ENCODE measurements at places on chromosomes 7 and 10.
A peak's percentile ranks its signal among the peaks of the same experiment; 100 is the strongest.

DNA sequence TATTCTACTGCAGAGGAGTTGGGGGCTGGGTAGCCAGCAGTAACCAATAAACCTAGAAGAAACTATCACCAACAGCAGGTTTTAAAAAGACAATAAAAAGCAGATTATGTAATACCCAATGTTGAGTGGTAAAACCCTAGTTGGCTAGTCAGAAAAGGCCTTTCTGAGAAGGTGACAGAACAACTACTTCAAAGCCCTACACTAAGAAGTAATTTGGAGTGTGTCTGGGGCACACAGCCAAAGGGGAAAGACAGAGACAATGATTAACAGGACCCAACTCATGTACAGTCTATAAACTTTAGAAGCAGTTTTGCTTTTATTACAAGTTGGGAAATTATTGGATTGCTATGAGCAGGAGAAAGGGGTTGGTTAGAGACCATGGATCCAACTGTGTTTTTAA, 77.2 kb upstream of the TMEM106B start:
- DNase-seq, result no peak

DNA sequence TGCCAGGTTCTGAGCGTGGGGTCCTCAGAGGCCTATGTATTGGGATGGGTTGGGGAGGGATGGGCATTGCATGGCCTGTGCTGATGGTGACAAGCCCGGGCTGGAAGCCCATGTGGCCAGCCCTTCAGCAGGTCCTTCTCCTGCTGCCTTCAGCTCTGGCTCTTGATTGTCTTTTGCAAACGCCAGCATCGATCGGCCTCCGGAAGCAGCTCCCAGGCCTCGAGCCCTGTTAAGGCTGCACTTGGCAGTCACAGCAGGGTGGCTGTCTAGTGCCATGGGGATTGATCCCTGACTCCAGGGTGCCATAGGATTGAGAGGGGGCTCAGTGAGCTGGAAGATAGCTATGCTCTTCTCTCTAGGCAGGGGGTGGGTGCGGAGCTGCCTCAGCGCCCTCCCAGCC, 51.4 kb downstream of the CDH23 start:
- no peak for DNase-seq

DNA sequence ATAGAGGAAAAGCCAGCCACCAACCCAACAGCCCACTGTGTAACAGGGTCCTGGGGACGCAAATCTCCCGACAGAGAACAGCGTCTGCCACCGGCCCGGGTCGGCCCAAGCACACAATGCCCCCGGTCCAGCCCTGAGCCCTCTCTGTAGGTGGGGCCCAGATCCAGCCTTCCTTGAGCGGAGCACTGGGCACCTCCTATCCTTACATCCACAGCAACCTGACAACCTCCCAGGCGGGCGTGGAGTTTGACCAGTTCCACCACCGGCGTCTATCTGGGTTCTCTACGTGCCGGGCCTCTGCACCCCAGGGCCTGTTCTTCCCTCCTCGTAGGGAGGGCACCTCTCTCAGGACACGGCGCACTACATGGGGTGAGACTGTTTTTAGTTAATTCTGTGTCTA, 109.0 kb downstream of the CYTH3 start:
- DNase-seq, result no peak

- DNase-seq, result no peak
Measured at GRCh38 chr7:119748991-119749390, 524.0 kb upstream of the KCND2 start.

DNA sequence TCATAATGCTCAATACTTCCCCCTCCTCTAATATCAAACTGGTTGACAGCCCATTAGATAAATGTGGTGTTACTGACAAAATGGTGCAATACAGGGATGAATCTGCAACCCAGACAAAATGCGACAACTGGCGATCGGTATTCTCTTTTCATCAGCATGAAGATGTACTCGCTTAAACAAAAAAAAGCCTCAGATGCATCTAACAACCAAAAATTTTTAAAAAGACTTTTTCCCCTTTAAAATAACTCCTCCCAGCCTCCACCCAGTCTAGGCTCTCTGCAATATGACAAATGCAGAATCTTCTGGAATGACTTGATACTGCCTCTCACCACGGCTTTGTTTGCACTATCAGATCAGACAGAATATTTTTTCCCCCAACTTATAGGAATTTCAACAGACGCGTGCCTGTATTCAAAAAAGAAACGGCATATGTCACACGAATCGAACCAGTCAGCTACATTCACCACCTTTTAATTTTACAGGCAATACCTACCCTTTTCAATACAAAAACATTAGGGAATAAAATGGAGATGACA, 1.2 kb downstream of the YWHAG start:
- no peak for DNase-seq

- DNase-seq, result no peak
Measured at GRCh38 chr10:58667658-58668310, 155.1 kb downstream of the BICC1 start.

DNA sequence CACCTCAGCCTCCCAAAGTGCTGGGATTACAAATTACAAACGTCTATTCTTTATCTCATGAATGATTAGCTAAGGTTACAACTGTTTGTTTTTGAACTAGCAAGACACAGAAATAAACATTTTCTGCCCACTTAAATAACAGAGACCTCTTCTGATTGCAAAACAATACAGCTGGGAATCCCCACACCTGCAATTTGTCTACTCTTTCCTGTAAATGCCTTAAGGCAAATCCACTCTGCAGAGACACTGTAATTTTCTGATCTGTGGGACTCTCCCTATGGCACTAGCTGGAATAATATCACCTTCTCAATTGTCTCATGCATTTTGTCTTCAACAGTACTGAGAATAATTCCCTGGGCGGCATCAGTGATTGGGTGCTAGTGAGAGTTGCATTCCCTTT, 149.3 kb upstream of the FAM3C start:
- DNase-seq, result no peak

GRCh38 chr7:27096768-27097514, 1.1 kb upstream of the HOXA1 start:
- peak; percentile 88 for DNase-seq

- DNase-seq, result peak; percentile 77
Measured at GRCh38 chr10:48496831-48497779, 107.8 kb downstream of the ARHGAP22 start.
